ENCODE measurements at places on chromosomes 3 and 15. TPM values are rescaled to one million over a fixed set of nuclear protein-coding genes. Genes with fewer than 3 reads are reported as not detected.

The FETUB gene
- total RNA-seq = not detected

The CASR gene
- total RNA-seq = not detected

The OR4M2 gene
- not detected for total RNA-seq

The VGLL3 gene
- total RNA-seq = 47.4 TPM

The HCLS1 gene
- total RNA-seq = 2.7 TPM

The CCR8 gene
- not detected for total RNA-seq

The PROK2 gene
- total RNA-seq = not detected

The SAMMSON gene
- total RNA-seq = not detected

The LRTM1 gene
- not detected for total RNA-seq

The TKT gene
- total RNA-seq = 265 TPM

The RARB gene
- total RNA-seq = 3.1 TPM

The ADAMTSL3 gene
- 2.0 TPM for total RNA-seq

The P2RY13 gene
- not detected for total RNA-seq

The FSTL1 gene
- 765 TPM for total RNA-seq

The CLEC3B gene
- total RNA-seq = 10.5 TPM

The PLOD2 gene
- 46.1 TPM for total RNA-seq

The HESX1 gene
- total RNA-seq = 2.4 TPM

The WDR5B gene
- 8.0 TPM for total RNA-seq

The ILDR1 gene
- not detected for total RNA-seq

The PPARG gene
- total RNA-seq = 39.4 TPM

The TAGLN3 gene
- total RNA-seq = not detected

The CCR9 gene
- not detected for total RNA-seq

The NRROS gene
- total RNA-seq = 2.9 TPM

The CCR3 gene
- not detected for total RNA-seq

The PRICKLE2 gene
- 22.0 TPM for total RNA-seq

The CCDC33 gene
- total RNA-seq = not detected

The DCP1A gene
- 13.1 TPM for total RNA-seq

The SLC35G2 gene
- 14.7 TPM for total RNA-seq

The SLC6A1 gene
- not detected for total RNA-seq

The SNUPN gene
- total RNA-seq = 41.5 TPM

The PIGZ gene
- total RNA-seq = 1.9 TPM

The FYCO1 gene
- total RNA-seq = 57.8 TPM

The UBA7 gene
- 69.4 TPM for total RNA-seq

The CSPG4 gene
- total RNA-seq = 27.8 TPM

The MKRN3 gene
- 0.65 TPM for total RNA-seq

The KNG1 gene
- not detected for total RNA-seq

The UCN2 gene
- total RNA-seq = 0.54 TPM

The MUSTN1 gene
- total RNA-seq = not detected

The ETV5 gene
- 22.7 TPM for total RNA-seq

The SCN5A gene
- total RNA-seq = 0.99 TPM

The TMEM212 gene
- total RNA-seq = not detected

The AMOTL2 gene
- 75.7 TPM for total RNA-seq

The PPIB gene
- 811 TPM for total RNA-seq

The RASL12 gene
- 1.7 TPM for total RNA-seq

The UNC13C gene
- total RNA-seq = 0.81 TPM

The CDHR4 gene
- 0.09 TPM for total RNA-seq

The EPHA6 gene
- total RNA-seq = not detected

The GNAT1 gene
- not detected for total RNA-seq

The PTPRG gene
- 27.6 TPM for total RNA-seq

The TGM4 gene
- not detected for total RNA-seq

The STAG1 gene
- total RNA-seq = 78.0 TPM

The PLA2G4F gene
- not detected for total RNA-seq

The TMEM108 gene
- total RNA-seq = not detected

The NXPE3 gene
- 19.7 TPM for total RNA-seq

The LRRN1 gene
- total RNA-seq = 1.7 TPM
